ENCODE measurements at places on chromosomes 16 and 17. TPM values are rescaled to one million over a fixed set of nuclear protein-coding genes. Genes with fewer than 3 reads are reported as not detected.

Gene ZNF750
- total RNA-seq, result 0.15 TPM

Gene MAFG
- total RNA-seq, result 27.5 TPM

Gene SLC52A1
- total RNA-seq, result not detected

Gene CHRNE
- total RNA-seq, result 0.50 TPM

Gene LITAFD
- total RNA-seq, result not detected

Gene CDH16
- not detected for total RNA-seq

Gene STH
- total RNA-seq, result not detected

All from left ventricle myocardium superior (tissue), 1 donor.